Activated T-cell treated with anti-CD3 and anti-CD28 coated beads for 1 hour (primary cell): ENCODE measurements at places on chromosomes 2 and 18.

GRCh38 chr18:63098018-63098981, 221.3 kb downstream of the BCL2 start:
- peak; percentile 12 for DNase-seq

DNA sequence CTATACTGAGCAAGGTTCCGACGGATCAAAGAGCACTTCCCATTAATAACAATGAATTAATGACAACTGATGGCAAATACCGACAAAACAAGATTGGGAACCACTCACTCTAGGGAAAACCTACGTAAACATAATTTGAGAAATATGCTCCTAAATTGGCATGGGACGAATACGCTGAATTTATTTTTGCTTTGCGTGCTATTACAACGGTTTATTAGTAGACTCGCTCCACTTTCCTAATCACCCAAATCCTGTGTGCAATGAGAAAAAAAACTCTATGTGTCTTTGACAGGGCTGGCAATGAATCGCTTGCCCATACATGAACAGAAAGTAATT, 536 bp upstream of the SLC25A12 start:
- no peak for DNase-seq

DNA sequence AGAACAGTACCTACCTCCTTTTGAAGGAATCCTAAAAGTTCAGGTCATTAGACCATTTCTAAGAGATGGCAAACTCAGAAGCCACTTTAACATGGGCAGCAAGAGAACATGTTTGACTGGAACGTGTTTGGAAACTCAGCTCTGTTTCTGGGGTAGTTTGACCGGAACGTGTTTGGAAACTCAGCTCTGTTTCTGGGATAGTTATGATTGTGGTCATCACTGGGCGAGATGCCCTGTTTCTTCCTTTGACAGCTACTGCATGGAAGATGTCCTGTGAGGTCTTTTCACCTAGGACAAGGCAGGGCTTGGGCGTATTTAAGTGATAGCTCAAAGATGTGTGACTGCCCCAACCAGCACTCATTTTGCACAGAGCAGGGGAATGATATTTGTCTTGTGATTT, 19.9 kb upstream of the SERPINB13 start:
- no peak for DNase-seq

- DNase-seq: peak; percentile 35
These were observed 3.4 kb downstream of the NAGK start for GRCh38 chr2:71071681-71072398.

- DNase-seq: no peak
These were observed 132.8 kb upstream of the ACVR2A start for GRCh38 chr2:147712051-147712450.

- DNase-seq: no peak
These were observed 55.2 kb upstream of the PAX3 start for GRCh38 chr2:222353993-222354392.

DNA sequence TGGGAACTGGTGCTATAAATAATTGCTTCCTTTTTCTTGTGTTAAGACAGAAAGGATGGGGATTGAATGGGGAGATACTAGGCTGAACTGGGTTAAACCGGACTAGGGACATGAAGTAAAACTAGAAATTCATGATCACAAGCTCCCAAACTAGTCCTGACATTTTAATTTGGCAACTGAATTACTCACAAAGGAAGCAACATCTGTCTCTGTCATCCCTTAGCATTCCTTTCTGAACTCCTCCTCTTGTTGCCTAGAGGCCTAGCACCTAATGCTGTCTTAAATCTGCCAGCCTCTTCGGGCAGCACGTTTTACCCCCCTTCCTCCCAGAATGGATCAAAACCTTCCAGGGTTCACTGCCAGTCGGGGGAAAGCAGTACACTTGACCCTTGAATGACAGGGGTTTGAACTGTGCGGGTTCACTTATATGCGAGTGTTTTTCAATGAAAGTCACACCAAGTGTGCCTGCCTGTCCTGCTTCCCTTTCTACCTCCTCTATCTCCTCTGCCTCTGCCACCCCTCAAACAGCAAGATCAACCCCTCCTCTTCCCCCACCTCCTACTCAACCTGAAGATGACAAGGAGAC, 8.2 kb downstream of the KCTD1 start:
- DNase-seq: no peak

GRCh38 chr2:55176094-55176415, 56.0 kb downstream of the CLHC1 start:
- DNase-seq: no peak
